CD8-positive, alpha-beta memory T cell (primary cell): ENCODE measurements at places on chromosomes 4 and X.

DNA sequence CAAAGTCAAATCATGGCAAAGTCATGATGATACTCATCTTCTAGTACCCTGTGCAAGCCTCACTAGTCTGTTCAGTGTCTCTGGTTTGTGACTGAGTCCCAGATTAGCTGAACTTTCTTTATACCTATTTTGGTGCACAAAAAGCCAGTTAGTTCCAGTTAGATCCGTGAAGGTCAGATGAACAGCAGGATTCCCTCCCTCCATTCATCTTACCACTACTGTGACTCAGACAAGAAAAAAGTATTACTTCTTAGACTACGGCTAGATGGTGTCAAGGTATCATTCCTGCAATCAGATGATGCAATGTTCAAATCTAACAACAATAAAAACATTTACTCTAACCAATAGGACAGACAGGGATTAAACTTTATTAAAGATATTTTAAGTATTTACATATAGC lies 30.4 kb downstream of the ARHGEF6 start:
- H3K27me3 ChIP-seq: no peaks in the 10 kb centered on the region
- no peak overlapping the region for H3K27ac ChIP-seq
- no peak overlapping the region for H3K4me3 ChIP-seq

DNA sequence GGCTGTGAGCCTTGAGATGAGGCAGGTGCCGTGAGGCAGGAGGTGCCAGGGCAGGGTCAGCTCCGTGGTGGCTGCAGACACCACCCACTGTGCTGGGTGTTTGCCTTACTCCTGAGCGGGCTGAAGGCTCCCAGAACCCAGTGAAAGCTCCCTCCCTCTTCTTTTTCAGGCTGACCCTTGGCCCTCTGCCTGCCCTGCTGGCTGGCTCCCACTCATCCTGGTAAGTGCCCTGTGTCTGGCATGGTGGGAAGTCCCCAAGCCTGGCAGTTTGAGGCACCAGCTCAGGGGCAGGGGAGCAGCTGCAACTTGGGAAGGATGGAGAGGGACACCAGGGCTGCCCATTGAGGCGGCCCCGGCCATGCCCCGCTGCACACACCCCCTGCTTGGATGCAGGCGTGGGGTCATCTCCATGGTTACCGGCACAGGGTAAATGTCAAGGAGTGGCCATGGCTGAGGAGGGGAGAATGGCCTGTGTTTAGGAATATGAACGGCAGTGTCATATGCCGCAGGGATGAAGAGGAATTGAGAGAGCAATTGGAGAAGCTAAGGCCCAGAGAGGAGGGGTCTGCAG lies 16.8 kb downstream of the SH3BP2 start:
- no peak overlapping the region for H3K27ac ChIP-seq
- H3K27me3 ChIP-seq: no peaks in the 10 kb centered on the region
- peaks cover 29% of the 10 kb centered on the region for H3K4me1 ChIP-seq
- DNase-seq: no peak
- no peaks in the 10 kb centered on the region for H3K36me3 ChIP-seq

- no peaks in the 10 kb centered on the region for H3K36me3 ChIP-seq
- H3K27me3 ChIP-seq: no peaks in the 10 kb centered on the region
- H3K4me1 ChIP-seq: no peaks in the 10 kb centered on the region
- no peak overlapping the region for H3K4me3 ChIP-seq
- no peak for DNase-seq
Observed at GRCh38 chrX:132651421-132652086, 162.7 kb upstream of the MBNL3 start.

DNA sequence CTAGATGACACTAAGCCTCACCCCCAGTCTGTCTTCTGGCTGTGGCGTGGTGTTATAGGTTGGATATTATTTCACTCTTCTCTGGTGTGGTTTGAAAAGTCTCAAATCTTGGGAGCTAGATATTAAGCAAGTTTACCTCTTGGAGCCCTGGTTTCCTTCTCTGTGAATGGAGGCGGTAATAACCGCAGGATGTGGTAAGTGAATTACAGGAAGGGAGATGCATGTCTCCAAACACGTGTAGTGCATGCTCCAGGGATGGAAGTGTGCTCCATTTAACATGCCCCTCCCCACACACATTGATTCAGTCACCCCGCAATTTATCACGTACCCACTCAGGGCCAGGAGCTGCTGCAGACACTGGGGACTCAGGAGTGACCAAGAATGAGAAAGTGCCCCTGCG lies 4.9 kb downstream of the ZNF275 start:
- no peak overlapping the region for H3K27ac ChIP-seq
- H3K27me3 ChIP-seq: no peaks in the 10 kb centered on the region
- no peak overlapping the region for H3K4me3 ChIP-seq
- DNase-seq: no peak

- no peak for DNase-seq
- no peaks in the 10 kb centered on the region for H3K27me3 ChIP-seq
- H3K4me1 ChIP-seq: peaks cover 2% of the 10 kb centered on the region
- no peaks in the 10 kb centered on the region for H3K36me3 ChIP-seq
- H3K27ac ChIP-seq: no peak overlapping the region
- no peak overlapping the region for H3K4me3 ChIP-seq
Observed at GRCh38 chr4:119206178-119206577, 6.3 kb upstream of the USP53 start.

DNA sequence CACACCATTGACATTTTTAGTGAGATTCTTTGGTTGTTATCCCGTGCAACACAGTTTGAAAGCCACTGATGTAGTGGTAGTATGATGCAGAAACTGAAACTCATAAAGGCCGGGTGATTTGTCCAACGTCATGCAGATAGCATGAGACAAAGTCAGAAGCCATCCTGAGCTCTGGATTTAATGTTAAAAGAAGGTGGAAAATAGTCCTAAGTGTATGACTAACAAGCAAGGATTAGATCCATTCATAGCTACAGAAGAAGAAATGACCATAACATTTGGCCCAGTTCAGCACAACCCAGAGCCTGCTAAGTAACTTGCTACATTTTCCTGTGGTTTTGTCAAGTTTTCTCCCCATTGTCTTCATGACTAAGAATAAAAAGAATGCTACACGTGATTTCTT lies 142.4 kb downstream of the AMELX start:
- H3K36me3 ChIP-seq: no peaks in the 10 kb centered on the region
- no peak for DNase-seq
- no peaks in the 10 kb centered on the region for H3K27me3 ChIP-seq

- no peaks in the 10 kb centered on the region for H3K4me1 ChIP-seq
- H3K36me3 ChIP-seq: no peaks in the 10 kb centered on the region
- H3K4me3 ChIP-seq: no peak overlapping the region
- no peak overlapping the region for H3K27ac ChIP-seq
Observed at GRCh38 chrX:51407520-51408409, 75.1 kb downstream of the NUDT10 start.

DNA sequence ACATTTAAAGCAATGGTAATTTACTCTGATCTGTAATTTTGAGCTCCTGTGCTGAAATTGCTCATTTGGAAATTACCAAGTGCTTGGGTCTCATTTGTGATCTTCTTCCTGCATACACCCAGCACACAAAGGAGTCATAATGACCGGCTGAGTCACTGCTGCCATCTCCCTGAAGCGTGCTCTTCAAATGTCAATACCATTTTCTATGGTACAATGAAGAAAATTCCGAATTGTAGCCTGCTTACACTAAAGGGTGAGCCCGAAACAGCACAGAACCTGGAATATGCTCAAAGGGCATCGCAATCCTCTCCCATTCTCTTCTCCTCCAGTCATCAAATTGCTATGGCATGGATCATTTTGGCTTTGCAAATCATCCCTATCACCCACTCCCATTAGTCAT lies 140.5 kb downstream of the GRIA3 start:
- H3K27ac ChIP-seq: no peak overlapping the region
- no peaks in the 10 kb centered on the region for H3K36me3 ChIP-seq
- no peaks in the 10 kb centered on the region for H3K4me1 ChIP-seq
- DNase-seq: no peak
- H3K27me3 ChIP-seq: no peaks in the 10 kb centered on the region

- no peak overlapping the region for H3K4me3 ChIP-seq
- no peaks in the 10 kb centered on the region for H3K27me3 ChIP-seq
- H3K27ac ChIP-seq: no peak overlapping the region
- no peaks in the 10 kb centered on the region for H3K4me1 ChIP-seq
- no peak for DNase-seq
Observed at GRCh38 chr4:181281451-181281850, 961.8 kb upstream of the TENM3 start.

- no peak overlapping the region for H3K27ac ChIP-seq
- no peaks in the 10 kb centered on the region for H3K27me3 ChIP-seq
- DNase-seq: no peak
- H3K4me1 ChIP-seq: no peaks in the 10 kb centered on the region
Observed at GRCh38 chrX:13396924-13397323, 77.1 kb upstream of the ATXN3L start.

DNA sequence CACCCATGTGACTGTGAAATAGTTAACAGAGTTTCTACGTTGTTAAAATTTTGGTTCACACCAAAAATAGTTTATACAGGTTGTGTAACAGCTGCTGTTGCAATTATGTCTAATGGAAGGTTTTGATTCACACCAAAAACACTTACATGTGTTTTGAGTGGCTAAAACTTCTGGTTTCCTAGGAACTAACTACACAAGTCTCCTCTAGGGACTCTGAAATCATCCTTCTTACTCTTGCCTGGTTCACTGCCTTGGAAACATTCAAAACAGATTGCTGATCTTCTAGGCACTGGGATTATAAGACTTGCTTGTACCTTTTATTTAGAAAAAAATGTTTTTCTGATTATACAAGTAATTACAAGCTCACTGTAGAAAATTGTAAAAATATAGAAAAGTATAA lies 14.9 kb upstream of the MORC4 start:
- H3K4me1 ChIP-seq: no peaks in the 10 kb centered on the region
- H3K27me3 ChIP-seq: no peaks in the 10 kb centered on the region

- no peak overlapping the region for H3K27ac ChIP-seq
- H3K4me3 ChIP-seq: no peak overlapping the region
- no peak for DNase-seq
- H3K27me3 ChIP-seq: no peaks in the 10 kb centered on the region
- no peaks in the 10 kb centered on the region for H3K4me1 ChIP-seq
Observed at GRCh38 chrX:47160781-47161180, 15.8 kb downstream of the RBM10 start.

DNA sequence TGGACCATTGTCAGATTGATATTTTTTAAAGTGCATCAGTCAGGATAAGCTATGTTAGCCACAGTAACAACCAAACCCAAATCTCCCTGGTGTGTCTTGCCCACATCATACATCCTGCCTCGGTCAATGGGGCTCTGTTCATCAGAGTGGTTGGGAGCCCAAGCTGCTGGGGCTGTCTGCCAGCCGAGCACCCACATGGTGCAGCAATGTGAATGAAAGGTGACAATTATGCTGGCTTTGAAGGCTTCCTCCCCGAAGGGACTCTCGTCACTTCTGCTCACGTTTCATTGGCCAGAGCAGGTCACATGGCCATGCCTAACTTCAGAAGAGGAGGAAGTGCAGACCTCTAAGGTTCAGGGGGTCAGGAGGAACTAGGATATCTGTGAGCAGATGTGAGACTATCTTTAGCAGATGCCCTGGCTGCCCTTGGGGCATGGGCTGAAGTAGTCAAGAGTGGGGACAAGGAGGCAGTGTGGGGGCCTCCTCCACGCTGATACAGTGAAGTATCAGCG lies 1.3 kb upstream of the JAKMIP1 start:
- peak; percentile 45 for DNase-seq
- H3K36me3 ChIP-seq: no peaks in the 10 kb centered on the region
- H3K4me3 ChIP-seq: no peak overlapping the region

GRCh38 chr4:2441393-2442174 lies 22.8 kb downstream of the CFAP99 start:
- no peaks in the 10 kb centered on the region for H3K36me3 ChIP-seq
- H3K27me3 ChIP-seq: no peaks in the 10 kb centered on the region
- no peak overlapping the region for H3K27ac ChIP-seq
- peaks cover 3% of the 10 kb centered on the region for H3K4me1 ChIP-seq
- peak; percentile 65 for DNase-seq
- no peak overlapping the region for H3K4me3 ChIP-seq

GRCh38 chr4:39029752-39030694 lies 2.2 kb downstream of the TMEM156 start:
- H3K27me3 ChIP-seq: no peaks in the 10 kb centered on the region
- DNase-seq: peak; percentile 10
- H3K27ac ChIP-seq: peak overlapping the region; percentile 56
- H3K36me3 ChIP-seq: no peaks in the 10 kb centered on the region
- H3K4me3 ChIP-seq: peak overlapping the region; percentile 58

DNA sequence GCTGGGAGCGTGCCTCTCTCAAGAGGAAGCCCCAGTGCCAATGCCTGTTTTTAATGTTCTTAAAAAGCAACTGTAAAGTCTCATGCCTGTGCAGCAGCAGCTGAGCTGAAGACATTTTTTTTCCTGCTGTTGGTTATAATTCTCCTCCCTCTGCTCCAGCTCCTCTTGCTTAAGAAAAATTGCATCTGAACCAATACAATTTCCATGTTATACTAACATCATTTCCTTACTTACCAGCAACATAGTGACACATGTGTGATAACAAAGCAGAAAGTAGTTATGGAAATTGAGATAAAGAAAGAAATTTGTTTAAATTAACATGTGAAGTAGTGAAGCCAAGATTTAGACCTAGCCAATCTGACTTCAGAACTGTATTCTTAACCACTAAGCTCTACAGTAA lies 101.4 kb downstream of the TBC1D19 start:
- H3K36me3 ChIP-seq: peaks cover 3% of the 10 kb centered on the region
- no peaks in the 10 kb centered on the region for H3K27me3 ChIP-seq
- no peak for DNase-seq

GRCh38 chrX:113699939-113700338 lies 859.3 kb upstream of the AMOT start:
- H3K4me3 ChIP-seq: no peak overlapping the region
- DNase-seq: no peak
- H3K36me3 ChIP-seq: no peaks in the 10 kb centered on the region
- H3K27me3 ChIP-seq: no peaks in the 10 kb centered on the region
- no peaks in the 10 kb centered on the region for H3K4me1 ChIP-seq

DNA sequence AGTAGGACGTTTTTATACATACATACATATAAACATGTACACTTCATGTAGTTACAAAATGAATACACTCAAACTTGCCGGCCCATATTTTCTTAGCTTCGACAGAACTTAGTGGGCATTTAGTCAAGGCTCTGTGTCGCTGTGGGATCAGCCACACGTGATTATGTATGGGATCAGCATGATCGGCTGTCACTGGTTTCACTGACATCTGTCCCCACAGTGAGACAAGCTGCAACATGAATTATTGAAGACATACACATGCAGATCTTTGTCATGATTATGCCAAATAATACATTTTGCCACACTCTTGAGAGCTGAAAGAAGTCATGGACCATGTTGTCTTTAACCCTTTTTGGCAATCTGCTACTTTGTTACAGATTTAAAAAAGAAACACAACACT lies 38.2 kb upstream of the NAA11 start:
- no peaks in the 10 kb centered on the region for H3K27me3 ChIP-seq
- DNase-seq: no peak
- H3K4me1 ChIP-seq: no peaks in the 10 kb centered on the region
- H3K27ac ChIP-seq: no peak overlapping the region

GRCh38 chr4:82968972-82969371 lies 41.7 kb downstream of the LIN54 start:
- H3K4me1 ChIP-seq: no peaks in the 10 kb centered on the region
- no peak overlapping the region for H3K4me3 ChIP-seq
- H3K27ac ChIP-seq: no peak overlapping the region
- peaks cover 4% of the 10 kb centered on the region for H3K36me3 ChIP-seq
- no peaks in the 10 kb centered on the region for H3K27me3 ChIP-seq
- no peak for DNase-seq
